ENCODE measurements at places on chromosomes 11 and 22. TPM values are rescaled to one million over a fixed set of nuclear protein-coding genes. Genes with fewer than 3 reads are reported as not detected.

The DCDC1 gene
- not detected for total RNA-seq

The MS4A13 gene
- not detected for total RNA-seq

The VWCE gene
- 3.1 TPM for total RNA-seq

The SCN3B gene
- 0.44 TPM for total RNA-seq

The B4GALNT4 gene
- not detected for total RNA-seq

The KRTAP5-11 gene
- total RNA-seq: not detected

The RBMXL2 gene
- total RNA-seq: 0.38 TPM

The OR10D3 gene
- not detected for total RNA-seq

The C11orf97 gene
- not detected for total RNA-seq

The ADM2 gene
- 3.1 TPM for total RNA-seq

The IL18 gene
- total RNA-seq: 71.7 TPM

The UPK3A gene
- not detected for total RNA-seq

The ARHGAP8 gene
- 23.0 TPM for total RNA-seq

The OR5B21 gene
- 2.6 TPM for total RNA-seq

The PRCP gene
- total RNA-seq: 64.9 TPM

The P2RX6 gene
- 12.0 TPM for total RNA-seq

The ARSA gene
- 70.8 TPM for total RNA-seq

The AMPD3 gene
- total RNA-seq: 51.6 TPM

The SMC1B gene
- total RNA-seq: not detected

The TSPAN32 gene
- total RNA-seq: 10.6 TPM

The ART1 gene
- not detected for total RNA-seq

The POU2AF2 gene
- not detected for total RNA-seq

The GAL gene
- not detected for total RNA-seq

The DGCR6 gene
- total RNA-seq: 1.5 TPM

The OR4D5 gene
- not detected for total RNA-seq

The NXPE4 gene
- total RNA-seq: 0.28 TPM

The CREB3L1 gene
- 8.9 TPM for total RNA-seq

The SOX10 gene
- not detected for total RNA-seq

The C11orf16 gene
- total RNA-seq: not detected

The INTS4 gene
- total RNA-seq: 54.9 TPM

The C11orf86 gene
- not detected for total RNA-seq

The C11orf65 gene
- 0.79 TPM for total RNA-seq

The TSPAN18 gene
- 46.7 TPM for total RNA-seq

The SPINDOC gene
- 13.7 TPM for total RNA-seq

The OR52N4 gene
- total RNA-seq: 6.0 TPM

The CYB5R2 gene
- total RNA-seq: 5.3 TPM

The DGCR2 gene
- 51.3 TPM for total RNA-seq
